Fibroblast of skin of abdomen (primary cell): ENCODE measurements at places on chromosomes 3 and 15.
A peak's percentile ranks its signal among the peaks of the same experiment; 100 is the strongest.

- peak; percentile 33 for DNase-seq
Observed at GRCh38 chr3:146134348-146135117, 26.5 kb downstream of the PLOD2 start.

DNA sequence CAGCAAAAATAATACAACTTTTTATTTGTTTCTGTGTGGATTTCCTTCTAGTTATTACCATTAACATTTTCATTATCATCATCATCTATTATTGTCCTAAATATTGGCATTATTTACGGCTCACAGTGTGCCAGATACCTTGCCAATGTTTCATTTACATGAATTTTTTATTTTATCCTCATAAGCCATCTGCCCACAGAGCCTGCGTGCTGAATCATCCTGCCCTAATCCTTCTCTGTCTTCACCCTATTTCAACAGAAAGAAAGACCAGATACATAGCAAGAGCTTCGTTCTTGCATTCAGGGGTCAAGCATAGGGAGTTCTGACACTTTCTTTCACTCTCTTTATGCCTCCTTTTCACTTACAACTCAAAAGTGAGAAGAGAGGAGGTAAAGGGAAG, 82.0 kb downstream of the KCNMB2 start:
- DNase-seq: peak; percentile 5

- DNase-seq: no peak
Observed at GRCh38 chr15:67054676-67055075, 10.7 kb upstream of the SMAD3 start.

GRCh38 chr3:5205165-5205941, 17.8 kb downstream of the EDEM1 start:
- DNase-seq: peak; percentile 34

DNA sequence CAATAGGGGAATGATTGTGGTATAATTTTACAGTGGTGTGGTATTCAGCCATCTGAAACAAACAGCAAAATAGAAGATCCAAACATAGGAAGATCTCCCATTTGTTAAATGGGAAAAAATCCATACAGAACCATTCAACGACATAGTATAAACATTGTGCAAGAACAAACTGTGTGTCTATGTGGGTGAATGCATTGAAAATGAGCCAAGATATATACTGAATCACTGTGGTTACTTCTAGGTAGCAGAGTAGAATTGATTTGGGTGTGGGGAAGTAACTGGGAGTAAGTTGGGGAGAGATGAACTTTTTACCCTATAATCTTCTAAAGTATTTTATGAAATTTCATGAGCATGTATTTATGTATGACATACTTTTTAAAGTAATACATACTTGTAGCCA, 123.1 kb upstream of the UMPS start:
- peak; percentile 77 for DNase-seq

DNA sequence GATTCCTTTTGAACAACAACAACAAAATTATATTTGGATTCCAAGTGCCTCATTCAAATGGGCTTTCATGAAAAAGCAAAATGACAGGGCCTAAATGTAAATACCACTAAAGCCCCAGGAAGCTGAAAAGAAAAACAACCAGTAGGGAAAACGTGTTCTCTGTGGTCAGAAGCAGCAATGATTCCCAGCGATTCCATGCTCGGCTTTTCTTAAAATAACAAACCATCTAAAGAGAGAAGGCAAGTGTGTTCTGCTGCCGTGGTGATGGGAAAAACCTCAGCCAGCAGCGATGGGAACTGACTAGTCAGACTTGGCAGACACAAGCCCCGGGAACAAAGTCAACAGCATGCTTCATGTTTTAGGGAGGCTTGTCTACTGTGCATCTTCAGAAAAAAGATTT, 153.6 kb downstream of the TNIK start:
- peak; percentile 96 for DNase-seq
